Activated CD8-positive, alpha-beta memory T cell treated with anti-CD3 and anti-CD28 coated beads, Interleukin-2, amount 50 U/mL, for 48 hours (primary cell): ENCODE measurements at places on chromosomes 7 and 10.

- DNase-seq: no peak
Measured at GRCh38 chr10:67596641-67597040, 99.4 kb downstream of the CTNNA3 start.

DNA sequence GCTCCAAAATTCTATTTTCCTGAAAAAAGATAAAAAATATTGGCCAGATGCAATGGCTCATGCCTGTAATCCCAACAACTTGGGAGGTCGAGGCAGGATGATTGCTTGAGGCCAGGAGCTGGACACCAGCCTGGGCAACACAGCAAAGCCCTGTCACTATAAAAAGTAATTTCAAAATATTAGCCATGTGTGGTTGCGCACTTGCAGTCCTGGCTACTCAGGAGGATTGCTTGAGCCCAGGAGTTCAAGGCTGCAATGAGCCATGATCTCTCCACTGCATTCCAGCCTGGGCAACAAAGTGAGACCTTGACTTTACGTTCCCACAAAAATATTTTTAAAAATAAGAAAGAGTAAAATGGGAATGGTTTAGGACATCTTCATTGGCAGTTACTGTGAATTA lies 104.1 kb upstream of the AFAP1L2 start:
- DNase-seq: no peak

- no peak for DNase-seq
Measured at GRCh38 chr10:69419096-69419743, 2.5 kb upstream of the TACR2 start.

GRCh38 chr7:102119925-102120324 lies 166.7 kb upstream of the SH2B2 start:
- DNase-seq: no peak

DNA sequence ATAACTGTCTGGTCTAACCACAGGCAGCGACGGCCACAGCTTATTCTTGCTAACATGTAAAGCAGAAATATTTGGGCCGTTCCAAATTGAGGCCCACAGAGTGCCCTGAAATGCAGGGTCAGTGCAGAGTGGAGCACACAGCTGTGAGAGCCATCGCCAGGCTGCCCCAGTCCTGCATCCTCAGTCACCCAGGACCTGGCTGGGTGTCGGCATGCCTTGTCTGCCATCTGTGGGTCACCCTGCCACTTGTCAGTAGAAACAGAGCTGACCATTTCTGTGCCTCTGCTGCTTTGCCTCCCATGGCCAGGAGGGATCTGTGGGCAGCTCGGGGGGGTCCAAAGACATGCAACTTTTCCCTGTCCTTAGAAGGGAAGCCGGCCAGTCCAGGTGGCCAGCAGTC lies 57.3 kb upstream of the BTBD16 start:
- DNase-seq: no peak

GRCh38 chr10:84267503-84268126 lies 22.8 kb downstream of the RGR start:
- DNase-seq: peak; percentile 89

DNA sequence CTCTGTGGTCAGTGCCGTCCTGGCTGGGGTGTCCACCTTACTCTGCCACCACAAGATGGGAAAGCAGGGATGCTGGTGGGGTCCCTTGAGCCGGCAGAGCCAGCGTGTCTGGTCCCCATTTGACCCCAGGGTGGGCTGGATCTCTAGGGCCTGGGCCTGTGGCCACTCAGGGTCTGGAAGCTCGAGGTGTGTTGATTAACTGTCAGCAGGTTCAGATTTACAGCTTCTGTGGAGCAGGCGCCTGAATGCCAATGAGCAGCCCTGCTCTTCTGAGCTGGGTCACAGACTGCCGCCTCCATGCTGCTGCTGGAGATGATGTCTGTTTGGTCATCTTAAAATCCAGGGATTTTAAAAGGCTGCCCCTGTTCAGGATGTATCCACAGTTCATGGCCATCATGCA lies 11.3 kb upstream of the DPYSL4 start:
- no peak for DNase-seq

DNA sequence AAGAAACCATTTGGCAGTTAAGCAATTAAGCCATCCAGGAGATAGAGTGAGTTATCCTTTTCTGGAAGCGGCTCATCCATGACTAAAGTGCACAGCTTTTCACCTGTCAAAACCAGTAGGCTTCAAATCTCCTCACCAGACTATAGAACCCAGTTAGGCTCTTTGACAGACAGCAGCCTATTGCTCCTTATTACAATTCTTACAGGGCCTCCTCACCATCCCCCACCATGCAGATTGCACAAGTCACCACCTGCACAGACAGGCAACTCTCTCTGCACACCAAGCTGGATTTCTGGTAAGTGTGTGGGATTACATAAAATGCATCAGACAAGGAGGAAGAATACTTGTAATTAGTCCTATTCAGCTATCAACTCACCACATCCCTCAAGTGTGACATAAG lies 301.6 kb downstream of the SNX13 start:
- DNase-seq: no peak

GRCh38 chr7:142881586-142882337 lies 3.8 kb downstream of the TRPV6 start:
- peak; percentile 33 for DNase-seq
